CD4-positive, alpha-beta T cell treated with Interleukin-15 for 1 hour (primary cell): ENCODE measurements at places on chromosomes 2 and 18.

DNA sequence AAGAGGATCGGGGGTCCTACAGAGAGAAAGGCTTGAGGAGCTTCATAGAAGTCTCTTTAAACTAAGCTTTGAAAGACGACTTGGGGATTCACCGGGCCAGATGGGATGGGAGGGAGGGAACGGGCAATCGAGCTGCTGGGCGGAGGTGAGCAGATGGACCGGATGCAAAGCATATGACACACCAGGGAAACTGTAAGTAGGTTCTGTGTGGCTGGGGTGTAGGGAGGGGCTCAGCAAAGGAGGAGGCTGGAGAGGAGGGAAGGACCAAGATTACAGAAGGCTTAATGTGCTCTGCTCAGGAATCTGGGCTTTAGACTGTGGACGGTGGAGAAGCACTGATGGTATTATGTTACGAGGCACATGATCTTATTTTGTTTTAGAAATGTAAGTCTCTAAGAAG lies 131.5 kb downstream of the MAIP1 start:
- no peak for DNase-seq

DNA sequence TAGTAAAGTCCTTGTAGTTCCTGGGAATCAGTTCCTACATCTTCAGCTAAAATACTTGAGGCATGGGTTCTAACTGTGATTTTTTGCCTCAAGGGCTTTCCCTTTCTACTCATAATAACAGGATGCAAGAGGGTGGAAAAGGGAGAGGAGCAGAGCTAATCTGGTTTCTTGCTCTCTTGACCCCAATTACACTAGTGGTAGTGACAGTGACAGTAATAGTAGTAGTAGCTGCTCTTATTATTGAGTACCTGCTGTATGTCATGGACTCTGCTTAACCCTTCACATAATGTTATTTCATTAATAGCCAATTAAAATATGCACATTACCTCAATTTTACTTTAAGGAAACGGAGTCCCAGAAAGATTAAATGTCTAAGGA lies 214.8 kb upstream of the HNRNPA3 start:
- DNase-seq = no peak

DNA sequence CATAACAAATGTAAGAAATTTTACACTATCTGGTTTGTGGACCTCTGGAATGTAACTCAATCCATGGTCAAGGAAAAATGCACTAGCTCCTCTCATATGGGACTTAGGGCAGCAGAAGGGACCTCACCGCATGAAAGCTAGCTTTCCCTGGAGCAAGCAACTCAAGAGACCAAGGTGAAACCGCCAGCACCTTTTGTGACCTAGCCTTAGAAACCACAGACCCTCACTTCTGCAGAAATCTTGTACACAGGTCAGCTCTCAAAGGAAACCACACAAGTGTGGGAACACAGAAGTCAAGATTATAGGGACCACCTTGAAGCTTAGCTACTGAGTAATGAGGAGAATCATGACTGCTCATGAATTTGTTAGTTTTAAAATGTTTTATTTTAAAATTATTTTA lies 222.5 kb downstream of the DLGAP1 start:
- no peak for DNase-seq

- DNase-seq = no peak
Measured at GRCh38 chr2:72603481-72603880, 222.4 kb downstream of the EXOC6B start.

GRCh38 chr2:24421668-24422067 lies 61.3 kb upstream of the ITSN2 start:
- DNase-seq = peak; percentile 45

GRCh38 chr18:69538849-69539248 lies 138.2 kb downstream of the DOK6 start:
- DNase-seq = no peak

DNA sequence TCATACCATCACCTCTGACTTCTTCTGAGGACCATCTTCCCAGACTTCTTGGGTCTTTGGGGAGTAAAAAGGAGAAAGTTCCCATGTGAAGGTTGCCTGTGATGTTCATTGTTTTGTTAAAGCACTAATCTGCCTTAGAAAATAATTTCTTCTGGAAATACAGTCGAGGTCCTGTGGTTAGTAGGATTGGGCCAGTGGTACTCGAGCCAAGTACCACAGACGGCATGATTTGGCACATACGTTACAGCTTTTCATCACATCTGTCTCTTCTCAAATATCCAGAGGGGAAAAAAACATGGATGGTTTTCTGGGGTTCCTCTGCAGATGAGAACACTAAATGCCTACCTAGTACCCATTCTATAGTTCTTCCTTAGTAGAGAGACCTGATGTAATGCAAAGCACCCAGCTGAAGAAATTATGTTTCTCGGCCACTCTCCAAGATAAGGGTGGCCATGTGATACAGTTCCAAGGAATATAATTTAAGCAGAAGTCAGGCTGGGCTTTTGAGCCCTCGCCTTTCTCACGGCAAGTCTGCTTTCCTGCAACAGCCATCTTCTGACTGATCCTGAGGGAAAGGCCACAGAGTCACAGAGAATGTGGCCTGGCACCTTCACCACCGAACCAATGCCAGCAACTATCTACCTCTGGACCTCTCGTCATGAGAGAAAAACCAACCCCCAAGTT lies 161.0 kb downstream of the RNF152 start:
- DNase-seq = no peak

DNA sequence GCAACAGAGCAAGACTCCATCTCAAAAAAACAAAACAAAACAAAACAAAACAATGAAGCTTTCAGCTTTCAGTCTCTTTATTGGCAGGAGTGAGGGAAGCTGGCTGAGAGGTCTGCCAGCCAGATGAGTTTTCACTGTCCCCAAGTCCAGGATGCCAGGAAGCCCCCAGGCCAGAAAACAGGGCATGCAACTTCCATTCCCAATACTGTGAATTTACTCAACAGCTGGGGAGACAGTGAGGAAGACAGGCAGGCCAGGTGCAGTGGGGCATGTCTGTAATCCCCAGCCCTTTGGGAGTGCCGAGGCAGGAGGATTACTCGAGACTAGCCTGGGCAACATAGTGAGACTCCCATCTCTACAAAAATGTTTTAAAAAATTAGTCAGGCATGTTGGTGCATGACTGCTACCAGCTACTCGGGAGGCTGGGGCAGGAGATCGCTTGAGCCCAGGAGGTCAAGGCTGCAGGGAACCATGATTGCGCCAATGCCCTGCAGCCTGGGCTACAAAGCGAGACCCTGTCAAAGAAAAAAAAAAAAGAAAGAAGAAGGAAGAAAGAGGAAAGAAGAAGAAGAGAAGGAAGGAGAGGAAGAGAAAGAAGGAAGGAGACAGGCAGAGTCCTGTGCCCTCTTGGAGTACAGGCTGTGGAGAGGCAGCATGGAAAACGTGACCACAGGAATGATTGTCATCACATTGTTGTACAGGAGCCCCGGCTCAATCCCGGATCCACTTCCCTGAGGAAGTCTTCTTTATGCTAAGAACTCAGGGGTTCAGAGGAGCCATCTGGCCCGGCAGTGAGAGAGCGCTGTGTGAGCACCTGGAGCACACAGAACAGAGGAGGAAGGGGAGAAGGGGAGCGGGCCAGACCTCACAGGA lies 29.2 kb upstream of the POMC start:
- DNase-seq = no peak

DNA sequence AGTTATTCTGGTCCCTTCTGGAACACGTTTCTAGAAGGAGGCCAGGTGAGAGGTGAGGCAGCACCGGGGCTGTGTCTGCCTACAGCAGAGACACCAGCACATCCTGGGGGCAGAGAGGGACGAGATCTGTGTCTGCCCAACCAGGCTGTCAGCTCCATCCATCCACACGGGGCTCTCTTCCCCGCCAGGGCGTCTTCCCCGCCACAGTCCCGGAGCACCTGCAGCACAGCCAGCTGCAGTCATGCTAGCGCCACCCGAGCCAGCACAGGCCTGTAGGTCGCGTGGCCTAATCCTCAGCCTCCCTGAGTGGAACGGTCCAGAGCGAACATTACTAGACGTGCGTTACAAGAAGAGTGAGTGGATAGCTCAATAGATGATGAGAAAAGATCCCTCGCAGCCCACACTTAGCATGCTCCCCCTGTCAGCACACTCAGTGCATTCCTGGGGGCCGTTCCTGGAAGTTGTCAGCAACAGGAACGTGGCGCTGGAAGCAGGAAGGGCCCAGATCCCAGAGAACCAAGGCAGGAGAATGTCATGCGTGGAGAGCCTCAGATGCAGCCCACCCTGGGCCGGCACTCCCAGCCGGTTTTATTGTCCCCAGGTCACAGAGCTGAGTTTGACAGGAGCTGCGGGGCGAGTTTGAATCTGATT lies 179.0 kb downstream of the TWIST2 start:
- no peak for DNase-seq

GRCh38 chr2:73708527-73708926 lies 28.6 kb downstream of the TPRKB start:
- DNase-seq = no peak
